ENCODE measurements at places on chromosomes 5 and 9. TPM values are rescaled to one million over a fixed set of nuclear protein-coding genes. Genes with fewer than 3 reads are reported as not detected.

The LHX6 gene
- 19.5 TPM for total RNA-seq

The SPATA31D4 gene
- total RNA-seq, result not detected

GRCh38 chr9:136728548-136729123, 14.1 kb downstream of the LCN10 start:
- H3K27me3 ChIP-seq, result no peaks in the 10 kb centered on the region
- no peaks in the 10 kb centered on the region for H3K4me1 ChIP-seq
- DNase-seq, result no peak
- peak overlapping the region; percentile 48 for H3K27ac ChIP-seq
- H3K36me3 ChIP-seq, result no peaks in the 10 kb centered on the region

- H3K4me1 ChIP-seq, result peaks cover 4% of the 10 kb centered on the region
- no peak overlapping the region for H3K4me3 ChIP-seq
- no peak for DNase-seq
- H3K27me3 ChIP-seq, result no peaks in the 10 kb centered on the region
- no peak overlapping the region for H3K27ac ChIP-seq
Observed at GRCh38 chr5:135400866-135401265, 1.8 kb upstream of the MACROH2A1 start.

The CAVIN4 gene
- 2.1 TPM for total RNA-seq

DNA sequence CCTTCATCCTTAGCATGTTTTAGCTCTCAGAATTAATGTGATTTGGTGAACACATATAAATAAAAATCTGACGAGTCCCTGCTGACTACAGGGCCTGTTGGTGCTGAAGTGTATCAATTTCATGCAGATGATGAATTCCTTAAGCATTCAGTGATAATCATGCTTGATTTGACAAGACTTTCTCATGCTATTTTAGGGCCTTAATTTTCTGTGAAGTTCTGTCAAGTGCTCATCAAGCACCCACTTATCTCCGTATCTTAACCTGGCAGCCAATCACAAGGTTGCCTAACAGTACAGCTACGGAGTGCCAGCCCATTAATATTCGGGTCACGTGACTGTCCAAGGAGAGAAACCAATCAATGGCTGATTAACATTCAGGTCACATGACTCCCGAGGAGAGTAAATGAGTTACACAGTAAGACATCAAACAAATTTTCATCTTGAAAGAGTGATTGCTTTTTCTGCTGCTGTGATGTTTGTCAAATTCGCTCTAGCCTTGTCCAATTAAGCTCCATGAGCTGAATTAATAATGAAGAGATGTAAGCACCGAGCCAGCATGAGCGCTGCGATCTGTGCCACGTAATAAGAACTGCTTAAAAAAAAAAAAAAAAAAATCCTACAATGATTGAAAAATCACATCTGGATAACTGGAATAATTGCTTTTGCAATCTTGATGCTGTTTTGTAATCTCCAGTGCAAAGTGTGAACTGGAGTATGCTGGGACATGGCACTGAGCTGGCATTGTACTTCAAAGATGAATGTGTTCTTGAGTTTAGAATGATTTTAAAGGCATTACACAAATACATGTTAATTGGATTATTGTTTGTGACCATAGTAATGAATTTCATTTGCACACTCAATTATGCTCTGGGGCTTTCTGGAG, 104.3 kb upstream of the SPATA31D4 start:
- no peak overlapping the region for H3K4me3 ChIP-seq
- DNase-seq, result no peak
- no peaks in the 10 kb centered on the region for H3K4me1 ChIP-seq
- H3K36me3 ChIP-seq, result no peaks in the 10 kb centered on the region

GRCh38 chr9:16553869-16554540, 316.5 kb downstream of the BNC2 start:
- no peak for DNase-seq
- H3K4me3 ChIP-seq, result no peak overlapping the region
- H3K27me3 ChIP-seq, result no peaks in the 10 kb centered on the region
- H3K27ac ChIP-seq, result peak overlapping the region; percentile 29
- peaks cover 7% of the 10 kb centered on the region for H3K4me1 ChIP-seq

DNA sequence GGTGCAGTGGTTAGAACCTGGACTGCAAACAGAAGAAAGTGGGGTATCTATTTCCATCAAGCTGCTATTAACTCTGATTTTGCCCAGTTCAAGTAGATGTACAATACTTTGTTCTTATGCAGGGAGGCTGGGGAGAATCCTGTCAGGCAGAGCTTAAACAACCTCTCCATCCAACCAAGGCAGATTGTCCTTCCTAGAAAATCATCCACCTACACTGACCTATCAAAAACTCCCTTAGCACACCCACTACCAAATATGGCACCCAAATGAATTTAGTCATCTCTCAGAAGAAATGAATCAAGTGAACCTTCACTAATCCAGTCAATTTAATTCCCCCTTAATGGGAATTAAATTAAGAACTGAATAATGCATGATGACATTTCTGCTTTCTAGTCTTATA, 18.4 kb upstream of the HEMGN start:
- no peak overlapping the region for H3K4me3 ChIP-seq
- H3K4me1 ChIP-seq, result no peaks in the 10 kb centered on the region
- DNase-seq, result no peak
- H3K27me3 ChIP-seq, result no peaks in the 10 kb centered on the region
- H3K27ac ChIP-seq, result no peak overlapping the region

The LOX gene
- total RNA-seq, result 78.3 TPM

GRCh38 chr5:41851116-41851515, 19.1 kb downstream of the OXCT1 start:
- no peaks in the 10 kb centered on the region for H3K27me3 ChIP-seq
- H3K4me1 ChIP-seq, result no peaks in the 10 kb centered on the region
- no peaks in the 10 kb centered on the region for H3K36me3 ChIP-seq
- H3K4me3 ChIP-seq, result no peak overlapping the region

The SYK gene
- total RNA-seq, result 7.4 TPM

The HSD17B4 gene
- total RNA-seq, result 138 TPM

DNA sequence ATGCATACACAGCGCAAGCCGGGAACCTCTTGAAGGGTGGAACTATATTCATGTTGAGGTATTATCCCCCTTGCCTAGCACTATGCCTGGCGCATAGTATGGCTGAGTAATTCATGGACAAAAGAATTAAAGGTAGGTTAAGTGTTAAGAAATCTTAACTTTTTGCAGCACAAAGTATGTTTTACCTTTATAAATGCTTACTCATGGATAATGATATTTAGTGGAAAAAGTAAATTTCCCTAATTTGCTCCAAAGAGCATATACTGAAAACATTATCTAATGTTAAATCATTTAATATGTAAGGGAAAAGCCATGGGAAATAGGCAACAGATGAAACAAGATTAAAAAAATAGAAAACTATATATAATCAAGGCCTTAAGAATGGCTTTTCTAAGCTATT, 296.2 kb downstream of the PJA2 start:
- H3K27ac ChIP-seq, result no peak overlapping the region
- H3K27me3 ChIP-seq, result no peaks in the 10 kb centered on the region
- H3K36me3 ChIP-seq, result no peaks in the 10 kb centered on the region

GRCh38 chr9:34985311-34985899, 4.1 kb upstream of the DNAJB5 start:
- no peaks in the 10 kb centered on the region for H3K4me1 ChIP-seq
- no peak overlapping the region for H3K4me3 ChIP-seq
- DNase-seq, result peak; percentile 54
- no peak overlapping the region for H3K27ac ChIP-seq

The STPG3 gene
- total RNA-seq, result not detected

The CLIC3 gene
- total RNA-seq, result not detected

GRCh38 chr5:97297704-97298091, 114.7 kb upstream of the RIOK2 start:
- H3K4me1 ChIP-seq, result no peaks in the 10 kb centered on the region
- no peak for DNase-seq
- no peak overlapping the region for H3K27ac ChIP-seq
- no peaks in the 10 kb centered on the region for H3K36me3 ChIP-seq
- no peak overlapping the region for H3K4me3 ChIP-seq

The GADD45G gene
- 14.0 TPM for total RNA-seq

- no peak for DNase-seq
- H3K4me3 ChIP-seq, result no peak overlapping the region
- H3K4me1 ChIP-seq, result no peaks in the 10 kb centered on the region
- H3K27me3 ChIP-seq, result no peaks in the 10 kb centered on the region
- H3K36me3 ChIP-seq, result no peaks in the 10 kb centered on the region
Observed at GRCh38 chr9:137429546-137429890, 6.3 kb downstream of the NOXA1 start.

Data from uterus (tissue), 4 donors.